ENCODE measurements at places on chromosomes 3 and 15.

- no peak for DNase-seq
Measured at GRCh38 chr15:89132611-89133507, 44.6 kb downstream of the ABHD2 start.

DNA sequence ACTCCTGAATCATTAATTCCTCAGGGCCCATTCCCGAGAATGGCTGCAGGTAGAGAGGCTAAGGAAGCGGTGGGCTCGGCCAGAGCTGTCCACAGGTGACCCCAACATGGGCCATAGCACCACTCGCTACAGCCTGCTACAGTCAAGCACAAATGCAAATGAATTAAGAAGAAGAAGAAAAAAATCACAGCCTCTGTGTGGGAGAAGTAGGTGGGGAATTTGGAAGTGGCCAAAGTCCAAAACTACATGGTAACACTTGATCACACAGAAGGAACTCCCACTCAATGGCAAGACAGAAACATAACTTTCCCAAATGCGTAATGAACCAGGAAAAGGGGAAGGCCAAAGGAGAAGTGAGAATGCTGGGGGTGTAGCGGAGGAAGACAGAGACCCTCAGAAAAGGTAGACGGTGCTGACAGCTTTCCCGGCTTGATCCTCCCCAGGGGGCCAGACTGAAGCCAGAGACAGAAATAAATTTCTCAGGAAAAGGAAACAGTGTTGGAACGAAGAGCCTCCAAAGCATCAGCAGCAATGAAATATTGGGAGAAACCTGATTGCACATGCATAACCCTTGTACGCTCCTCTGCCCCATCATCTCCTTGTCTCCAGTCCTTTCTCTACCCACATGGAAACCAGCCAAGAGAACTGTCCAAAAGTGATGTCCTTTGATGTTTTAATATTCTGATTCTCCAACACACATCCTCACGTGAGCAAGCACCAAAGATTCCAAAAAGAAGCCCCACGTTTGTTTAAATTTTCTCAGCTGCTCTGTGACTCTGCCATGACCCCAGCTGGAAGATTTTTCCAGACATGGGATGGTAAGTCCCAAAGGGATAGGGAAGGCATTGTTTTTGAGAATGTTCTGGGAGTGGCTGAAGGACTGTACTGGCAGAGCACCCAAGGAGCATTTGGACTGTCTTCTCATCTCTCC, 107.6 kb downstream of the OXNAD1 start:
- DNase-seq: no peak

DNA sequence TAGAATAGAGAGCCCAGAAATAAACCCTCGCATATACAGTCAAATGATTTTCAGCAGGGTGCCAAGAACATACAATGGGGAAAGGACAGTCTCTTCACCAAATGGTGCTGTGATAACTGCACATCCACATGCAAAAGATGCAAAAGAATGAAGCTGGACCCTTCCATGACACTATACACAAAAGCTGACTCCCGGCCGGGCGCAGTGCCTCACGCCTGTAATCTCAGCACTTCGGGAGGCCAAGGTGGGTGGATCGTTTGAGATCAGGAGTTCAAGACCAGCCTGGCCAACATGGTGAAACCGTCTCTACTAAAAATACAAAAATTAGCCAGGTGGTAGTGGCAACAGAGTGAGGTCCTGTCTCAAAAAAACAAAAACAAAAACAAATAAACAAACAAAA, 43.2 kb upstream of the IQSEC1 start:
- no peak for DNase-seq

GRCh38 chr15:78101423-78102105, 9.2 kb downstream of the SH2D7 start:
- DNase-seq: no peak

DNA sequence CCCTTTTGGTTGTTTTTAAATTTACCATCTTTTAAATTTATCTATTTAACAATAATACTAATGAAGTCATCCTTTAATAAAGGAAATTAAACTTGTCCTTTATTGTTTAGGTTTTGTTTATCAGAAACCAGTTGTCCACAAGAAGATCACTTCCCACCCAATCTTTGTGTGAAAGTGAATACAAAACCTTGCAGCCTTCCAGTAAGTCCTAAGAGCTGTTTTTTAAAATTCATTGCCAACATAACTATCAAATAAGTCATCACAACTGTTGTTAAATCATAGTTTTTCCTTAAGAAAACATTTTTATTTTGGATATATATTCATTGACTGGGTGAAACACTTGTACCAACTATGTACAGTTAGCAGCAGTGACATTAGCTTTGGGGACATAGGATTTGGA, 59.4 kb downstream of the CALML4 start:
- no peak for DNase-seq

DNA sequence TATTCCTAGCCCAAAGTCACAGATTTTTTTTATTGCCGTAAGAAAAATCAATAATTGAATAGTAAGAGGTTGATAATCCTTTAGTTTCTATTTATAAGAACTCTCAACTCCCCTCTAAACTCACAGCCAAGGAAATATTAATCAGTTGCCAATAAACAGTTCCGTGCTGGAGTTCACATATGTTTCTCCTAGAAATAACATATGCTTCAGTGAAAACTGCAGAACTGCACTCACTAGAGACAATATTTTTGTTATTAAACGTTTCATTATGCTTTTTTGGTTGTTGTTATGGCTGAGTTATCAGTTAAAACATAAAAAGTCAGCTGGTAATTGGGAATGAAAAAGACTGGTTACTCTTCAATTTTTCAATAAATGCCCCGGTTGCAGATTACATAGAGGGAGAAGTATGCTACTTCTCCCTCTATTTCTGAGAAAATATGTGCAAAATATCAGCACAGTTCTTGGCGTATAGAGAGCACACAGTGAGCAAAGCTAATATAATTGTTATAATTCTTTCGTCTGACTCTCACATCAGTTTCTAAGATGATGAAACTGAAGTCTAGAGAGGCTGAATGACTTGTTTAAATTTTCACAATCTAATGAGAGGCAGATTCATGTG, 781.2 kb upstream of the GRM7 start:
- no peak for DNase-seq

DNA sequence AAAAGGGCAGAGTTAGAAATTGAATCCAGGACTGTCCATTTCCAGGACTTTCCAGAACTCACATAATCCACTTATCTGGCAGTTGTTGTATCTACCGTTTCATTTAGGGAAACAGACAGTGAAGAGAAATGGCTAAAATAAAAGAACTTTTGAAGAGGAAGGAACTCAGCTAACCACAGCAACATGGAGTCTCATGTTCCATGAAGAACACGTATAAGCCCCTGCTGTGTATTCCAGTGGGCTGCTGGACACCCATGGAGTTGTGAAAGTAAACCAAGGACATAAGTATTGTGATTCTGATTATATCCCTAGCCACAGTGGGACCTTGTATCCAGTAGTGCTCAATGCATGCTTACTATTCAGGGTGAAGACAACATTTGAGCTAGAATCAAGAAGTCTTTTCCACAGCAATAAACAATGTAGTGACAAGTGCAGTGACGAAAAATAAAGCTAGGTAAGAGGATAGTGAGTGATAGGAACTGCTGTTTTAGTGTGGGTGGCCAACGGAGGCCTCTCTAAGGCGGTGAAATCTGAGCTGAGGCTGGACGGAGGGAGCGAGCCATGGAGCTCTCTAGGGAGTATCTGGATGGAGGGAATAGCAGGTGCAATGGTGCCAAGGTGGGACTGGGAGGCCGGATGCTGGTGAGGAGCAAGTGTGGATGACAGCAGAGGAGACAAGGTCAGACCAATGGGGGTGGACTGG, 26.8 kb upstream of the TRH start:
- no peak for DNase-seq

DNA sequence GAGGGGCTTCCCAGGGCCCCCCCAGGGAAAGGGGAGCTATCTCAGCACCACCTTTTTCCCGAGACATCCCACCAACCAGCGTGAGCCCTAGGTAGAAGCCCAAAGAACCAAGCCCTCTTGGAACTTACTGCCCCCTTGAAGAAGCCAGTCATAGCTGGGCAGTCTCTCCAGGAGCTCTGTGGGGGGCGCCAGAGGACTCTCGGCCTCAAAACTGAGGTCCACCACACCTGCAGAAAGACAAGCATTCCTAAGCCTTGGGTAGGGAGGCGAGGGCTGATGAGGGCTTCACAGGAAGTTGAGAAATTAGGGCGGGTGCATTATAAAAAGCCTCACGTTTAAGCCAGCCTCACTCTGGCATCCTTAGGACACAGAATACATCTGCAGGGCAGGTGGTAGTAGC, 9.0 kb downstream of the SSUH2 start:
- no peak for DNase-seq

All from SIG-M5 (cell line).